Peyer's patch (tissue), 4 donors: ENCODE measurements at places on chromosomes 2 and 18. TPM values are rescaled to one million over a fixed set of nuclear protein-coding genes. Genes with fewer than 3 reads are reported as not detected.

The IL36RN gene
- not detected for total RNA-seq

The INPP1 gene
- 37.9 TPM for total RNA-seq

The CCDC102B gene
- total RNA-seq: 4.1 TPM

The OR6B3 gene
- not detected for total RNA-seq

The CHRND gene
- total RNA-seq: not detected

The SRSF7 gene
- 119 TPM for total RNA-seq

The PTGR3 gene
- total RNA-seq: 21.0 TPM
